Stimulated activated memory B cell treated with anti-CD40 and anti-IgM and Interleukin-4, amounts not matched to agents 10 μg/mL and 1 μg/mL and 100 μg/mL, for 72 hours (primary cell): ENCODE measurements at places on chromosomes 7 and 10.

DNA sequence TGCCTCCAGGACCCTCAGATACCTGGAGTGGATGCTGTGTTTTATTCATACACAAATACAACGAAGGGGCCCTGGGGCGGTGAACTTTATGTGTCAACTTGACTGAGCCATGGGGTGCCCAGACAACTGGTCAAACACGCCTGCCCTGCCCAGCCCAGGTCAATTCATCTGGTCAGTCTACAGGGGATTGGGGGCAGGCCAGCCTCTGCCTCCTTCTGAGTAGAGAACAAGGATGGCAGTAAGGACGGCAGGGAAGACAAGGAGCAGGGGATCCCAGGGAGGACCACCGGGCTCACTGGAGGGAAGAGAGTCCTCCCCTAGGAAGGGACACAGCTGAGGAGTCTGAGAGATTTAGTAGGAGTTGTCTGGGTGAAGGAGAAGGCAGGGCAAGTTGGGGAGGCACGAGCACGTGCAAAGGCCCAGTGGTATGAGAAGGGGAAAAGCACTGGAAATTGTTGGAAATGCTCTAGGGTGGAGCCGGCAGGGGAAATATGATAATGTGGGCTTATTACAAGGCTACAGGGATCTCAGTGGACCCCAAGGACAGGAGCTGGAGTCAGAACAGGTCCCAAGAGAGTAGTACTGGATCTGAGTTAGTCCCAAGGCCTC, 63.4 kb downstream of the MYL10 start:
- no peak overlapping the region for H3K4me3 ChIP-seq
- no peak overlapping the region for H3K27ac ChIP-seq
- H3K36me3 ChIP-seq, result no peaks in the 10 kb centered on the region

- no peaks in the 10 kb centered on the region for H3K4me1 ChIP-seq
- ATAC-seq, result no peak
- H3K27ac ChIP-seq, result no peak overlapping the region
- H3K36me3 ChIP-seq, result no peaks in the 10 kb centered on the region
Measured at GRCh38 chr10:66642217-66642616, 283.6 kb upstream of the LRRTM3 start.

GRCh38 chr7:147861058-147861716, 729.4 kb upstream of the C7orf33 start:
- H3K27ac ChIP-seq, result no peak overlapping the region
- H3K4me1 ChIP-seq, result no peaks in the 10 kb centered on the region
- ATAC-seq, result no peak

- no peaks in the 10 kb centered on the region for H3K27me3 ChIP-seq
- ATAC-seq, result no peak
- peaks cover 37% of the 10 kb centered on the region for H3K4me1 ChIP-seq
- H3K36me3 ChIP-seq, result peaks cover 21% of the 10 kb centered on the region
- no peak overlapping the region for H3K4me3 ChIP-seq
Measured at GRCh38 chr10:99660662-99661376, 1.5 kb downstream of the ENTPD7 start.

- ATAC-seq, result no peak
- H3K36me3 ChIP-seq, result peaks cover 55% of the 10 kb centered on the region
- H3K4me1 ChIP-seq, result peaks cover 19% of the 10 kb centered on the region
- H3K4me3 ChIP-seq, result no peak overlapping the region
Measured at GRCh38 chr7:142817506-142817905, 37.4 kb upstream of the EPHB6 start.

DNA sequence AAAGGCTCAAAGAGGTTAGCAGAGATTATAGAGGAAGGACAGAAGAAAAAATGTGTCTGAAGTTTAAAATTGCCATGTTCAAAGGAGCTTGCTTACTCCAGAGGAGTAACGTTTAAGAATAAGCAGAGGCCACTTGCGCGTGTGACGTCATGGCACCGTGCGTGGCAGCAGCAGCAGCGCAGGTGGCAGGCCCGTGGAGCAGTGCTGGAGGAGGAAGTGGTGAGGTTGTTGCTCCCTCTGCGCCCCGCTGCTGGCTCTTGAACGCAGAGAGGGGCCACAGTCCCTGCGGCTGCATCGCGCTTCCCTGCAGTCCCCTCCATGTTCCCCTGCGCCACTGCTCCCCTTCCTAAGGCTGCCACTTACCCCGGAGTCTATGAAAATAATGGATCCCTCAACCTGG, 37.5 kb downstream of the GDI2 start:
- no peaks in the 10 kb centered on the region for H3K27me3 ChIP-seq
- peak overlapping the region; percentile 60 for H3K27ac ChIP-seq
- no peak overlapping the region for H3K4me3 ChIP-seq
- peak; percentile 85 for ATAC-seq

DNA sequence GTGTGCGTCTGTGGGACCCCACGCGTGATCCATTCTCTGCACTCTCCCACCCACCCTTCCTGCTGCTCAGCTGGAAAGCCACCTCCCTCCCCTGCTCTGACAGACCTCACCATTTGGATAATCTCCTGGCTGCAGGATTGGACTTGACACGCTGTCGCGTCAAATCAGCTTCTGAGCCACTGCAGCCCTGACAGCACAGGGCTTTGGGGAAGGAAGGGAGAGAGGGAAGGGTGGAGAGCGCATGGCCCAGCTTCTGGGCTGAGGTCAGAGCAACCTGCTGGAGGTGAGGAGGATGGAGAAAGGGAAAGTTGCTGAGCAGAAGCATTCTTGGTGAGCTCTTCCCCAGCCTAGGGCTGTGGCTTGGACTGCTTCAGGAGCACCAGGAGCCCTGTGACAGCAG, 48.9 kb upstream of the LRRC4 start:
- no peaks in the 10 kb centered on the region for H3K4me1 ChIP-seq
- H3K36me3 ChIP-seq, result peaks cover 48% of the 10 kb centered on the region
- H3K27me3 ChIP-seq, result no peaks in the 10 kb centered on the region
- peak overlapping the region; percentile 53 for H3K27ac ChIP-seq
- no peak overlapping the region for H3K4me3 ChIP-seq

- ATAC-seq, result no peak
- peaks cover 35% of the 10 kb centered on the region for H3K27me3 ChIP-seq
- no peak overlapping the region for H3K27ac ChIP-seq
- H3K36me3 ChIP-seq, result no peaks in the 10 kb centered on the region
- H3K4me3 ChIP-seq, result no peak overlapping the region
Measured at GRCh38 chr10:131750973-131751826, 149.6 kb upstream of the PPP2R2D start.

GRCh38 chr7:134453518-134453917, 5.4 kb downstream of the AKR1B1 start:
- H3K4me1 ChIP-seq, result peaks cover 49% of the 10 kb centered on the region
- H3K27me3 ChIP-seq, result no peaks in the 10 kb centered on the region
- ATAC-seq, result no peak
- H3K27ac ChIP-seq, result no peak overlapping the region

GRCh38 chr10:75003891-75004290, 107.6 kb upstream of the SAMD8 start:
- H3K36me3 ChIP-seq, result peaks cover 12% of the 10 kb centered on the region
- peaks cover 44% of the 10 kb centered on the region for H3K4me1 ChIP-seq
- H3K27ac ChIP-seq, result no peak overlapping the region
- H3K27me3 ChIP-seq, result no peaks in the 10 kb centered on the region
- H3K4me3 ChIP-seq, result no peak overlapping the region

DNA sequence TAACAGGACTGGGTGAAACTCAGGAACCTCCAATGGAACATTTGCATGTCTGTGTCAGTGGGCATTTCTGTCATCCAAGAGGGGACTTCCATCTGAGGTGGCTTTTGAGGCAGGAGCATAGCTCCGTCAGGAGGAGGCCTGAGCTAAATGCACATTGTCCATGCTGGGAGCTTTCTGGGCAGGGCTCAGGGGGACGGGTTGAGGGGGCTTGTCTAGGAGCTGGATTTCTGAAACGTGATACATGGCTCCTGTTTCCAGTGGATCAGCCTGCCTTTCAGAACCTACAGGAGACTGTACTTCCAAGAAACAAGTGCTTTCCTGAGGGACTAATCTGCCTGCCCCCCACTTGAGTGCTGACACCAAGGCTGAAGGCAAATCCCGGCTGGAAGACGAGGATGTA, 40.5 kb upstream of the GDF10 start:
- H3K36me3 ChIP-seq, result no peaks in the 10 kb centered on the region
- peaks cover 44% of the 10 kb centered on the region for H3K4me1 ChIP-seq
- H3K4me3 ChIP-seq, result no peak overlapping the region
- peak overlapping the region; percentile 91 for H3K27ac ChIP-seq
